A549 (cell line): ENCODE measurements at places on chromosomes 2 and 18. TPM values are rescaled to one million over a fixed set of nuclear protein-coding genes. Genes with fewer than 3 reads are reported as not detected.

The ERBB4 gene
- not detected in 3 replicates for polyA plus RNA-seq

DNA sequence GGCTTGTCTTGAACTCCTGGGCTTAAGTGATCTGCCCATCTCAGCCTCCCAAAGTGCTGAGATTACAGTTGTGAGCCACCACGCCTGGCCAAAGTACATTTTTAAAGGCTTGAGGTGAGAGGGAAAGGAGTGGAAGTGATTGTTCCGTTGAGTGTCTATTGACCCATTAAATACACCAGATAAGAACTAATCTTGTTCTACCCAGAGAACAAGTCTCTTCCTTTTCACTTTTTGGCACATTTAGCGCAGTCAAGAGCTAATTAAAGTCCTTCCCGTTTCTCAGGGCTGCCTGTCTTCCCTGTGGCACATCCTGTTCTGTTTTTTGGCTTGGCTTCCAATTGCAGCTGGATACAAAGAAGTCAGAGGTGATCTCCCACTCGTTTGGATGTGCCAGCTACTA, 172.3 kb downstream of the ALPK2 start:
- no peak for DNase-seq

DNA sequence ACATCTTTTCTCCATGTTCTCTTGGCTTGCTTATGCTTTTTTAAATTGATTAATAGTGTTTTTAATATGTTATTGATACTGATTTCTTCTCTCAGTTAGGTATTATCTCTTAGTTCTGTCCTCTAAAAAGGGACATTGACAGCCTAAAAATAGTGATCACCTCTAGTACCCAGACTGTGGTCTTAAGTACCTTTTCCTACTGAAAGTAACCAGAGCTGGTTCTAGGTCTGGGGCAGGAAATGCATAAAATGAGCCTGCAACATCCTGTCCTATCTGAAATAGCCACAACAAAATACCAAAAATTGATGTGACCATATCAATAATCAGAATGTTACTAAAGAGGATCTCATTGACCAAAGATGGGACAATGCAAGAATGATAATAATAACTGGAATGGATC, 113.3 kb downstream of the DNAH6 start:
- no peak for DNase-seq

GRCh38 chr2:45406621-45407020, 204.4 kb downstream of the SRBD1 start:
- no peak for DNase-seq

The OXER1 gene
- not detected in 3 replicates for polyA plus RNA-seq

The ZBTB14 gene
- polyA plus RNA-seq: 5.8 to 7.3 TPM (median 7.1 TPM) in 3 replicates

DNA sequence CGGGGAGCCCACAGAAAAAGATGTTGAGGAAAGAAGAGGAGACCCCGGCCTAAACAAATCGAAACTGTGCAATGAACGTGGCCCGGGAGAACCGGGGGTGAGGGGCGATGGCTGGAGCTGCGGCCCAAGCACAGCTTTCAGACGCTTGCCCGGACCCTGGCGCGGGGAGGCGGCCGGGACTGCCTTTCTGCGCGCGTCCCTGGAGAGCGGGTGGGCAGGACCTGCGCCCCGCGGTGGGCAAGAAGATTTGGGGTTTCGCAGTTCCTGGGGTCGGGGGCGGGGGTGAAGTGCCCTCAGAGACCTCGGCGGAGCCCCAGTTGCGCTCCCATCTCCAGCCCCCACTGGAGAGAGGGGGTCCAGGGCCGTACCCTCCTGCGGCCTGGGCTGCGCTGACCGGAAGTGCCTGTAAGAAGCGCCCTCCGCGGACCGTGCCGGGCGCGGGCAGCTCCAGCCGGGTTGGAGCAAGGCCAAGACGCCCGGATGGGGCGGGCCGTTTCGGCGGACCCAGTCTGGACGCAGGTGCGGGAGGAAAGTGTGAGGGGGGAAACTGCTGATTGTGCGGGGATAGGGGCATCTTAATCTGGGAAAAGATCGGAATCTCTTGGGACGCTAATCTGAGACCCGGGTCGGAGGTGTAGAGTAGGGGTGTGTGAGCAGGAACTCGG, 11.6 kb downstream of the EN1 start:
- DNase-seq: peak; percentile 24

The ICA1L gene
- polyA plus RNA-seq: 1.6 to 2.2 TPM (median 2.2 TPM) in 3 replicates

The GAREM2 gene
- polyA plus RNA-seq: 4.5 to 5.9 TPM (median 5.6 TPM) in 3 replicates

The PLEKHA3 gene
- polyA plus RNA-seq: 7.8 to 11.0 TPM (median 9.6 TPM) in 3 replicates

The GAL3ST2 gene
- 0.41 to 0.86 TPM (median 0.61 TPM) in 3 replicates for polyA plus RNA-seq

- no peak for DNase-seq
These were observed 151.9 kb downstream of the EPHA4 start for GRCh38 chr2:221420245-221420644.

- DNase-seq: no peak
These were observed 199.8 kb downstream of the CLIP4 start for GRCh38 chr2:29314816-29315571.

The PLEKHH2 gene
- polyA plus RNA-seq: 0.68 to 0.92 TPM (median 0.90 TPM) in 3 replicates

DNA sequence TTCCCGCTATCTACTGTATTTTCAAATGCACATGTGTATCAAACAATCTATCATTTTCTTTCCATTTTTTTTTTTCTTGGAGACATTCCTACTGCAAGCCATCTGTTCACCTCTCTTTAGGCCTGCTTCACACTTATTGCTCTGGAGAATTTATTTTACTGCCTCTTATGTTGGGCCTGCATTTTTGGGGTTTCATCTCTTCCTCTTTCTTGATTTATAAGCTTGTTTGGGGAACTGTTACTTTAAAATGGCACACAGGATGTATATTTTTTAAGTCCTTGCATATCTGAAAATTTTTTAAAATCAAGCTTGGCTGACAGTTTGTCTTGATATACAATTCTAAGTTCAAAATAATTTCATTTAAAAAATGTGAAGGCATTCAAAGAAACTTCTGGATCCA, 3.5 kb upstream of the RAB27B start:
- DNase-seq: no peak

GRCh38 chr2:20537423-20538307, 90.8 kb downstream of the RHOB start:
- DNase-seq: no peak

DNA sequence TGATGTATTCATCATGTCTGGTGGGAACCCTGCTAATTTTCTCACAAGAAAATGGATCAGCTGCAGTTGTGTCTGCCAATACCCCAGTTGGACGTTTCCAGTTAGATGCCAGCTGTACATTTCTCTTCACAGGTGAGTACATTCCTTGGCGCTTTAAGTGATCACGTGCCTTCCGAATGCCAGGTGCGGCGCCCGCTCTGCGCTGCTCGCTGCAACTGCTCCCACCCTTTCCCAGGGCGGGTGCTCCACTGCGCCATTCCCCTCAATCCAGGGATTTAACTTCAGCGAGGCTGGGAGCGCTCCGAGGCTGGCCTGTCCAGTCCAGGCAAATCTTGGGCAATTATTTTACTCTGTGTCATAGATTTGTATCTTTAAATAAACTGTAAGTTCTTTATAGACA, 225.0 kb upstream of the RAB6C start:
- DNase-seq: no peak

The EFHD1 gene
- 1.3 to 1.5 TPM (median 1.4 TPM) in 3 replicates for polyA plus RNA-seq

The TMEM17 gene
- 4.4 to 5.2 TPM (median 4.9 TPM) in 3 replicates for polyA plus RNA-seq

The TDRD15 gene
- polyA plus RNA-seq: not detected in 3 replicates

GRCh38 chr2:26011990-26012856, 21.7 kb upstream of the RAB10 start:
- DNase-seq: peak; percentile 100

DNA sequence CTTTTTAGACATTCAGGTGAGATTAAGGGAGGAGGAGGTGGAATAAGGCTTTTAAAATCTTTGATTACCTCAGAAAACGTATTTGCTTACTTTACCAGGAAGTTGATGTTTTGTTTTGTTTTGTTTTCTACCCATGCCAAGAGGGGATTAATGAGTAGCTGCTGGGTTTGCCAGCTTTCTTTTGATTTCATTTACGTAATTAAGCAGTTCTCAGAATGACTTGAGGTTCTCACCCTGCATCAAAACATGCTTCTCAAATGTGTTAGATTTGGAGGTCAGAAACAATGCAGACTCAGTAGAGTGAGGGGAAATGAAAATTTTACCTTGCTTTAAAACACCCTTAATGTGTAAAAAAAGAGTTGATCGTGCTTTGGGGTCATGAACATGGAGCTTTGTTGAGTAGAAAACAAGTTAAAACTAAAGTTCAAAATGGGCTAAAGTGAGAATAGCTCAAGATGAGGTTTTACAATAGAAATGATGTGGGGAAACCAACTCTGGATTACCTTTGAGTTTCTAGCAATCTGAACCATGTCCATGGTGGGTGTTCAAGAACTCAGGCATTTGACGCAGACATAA, 217.1 kb upstream of the EPAS1 start:
- no peak for DNase-seq

DNA sequence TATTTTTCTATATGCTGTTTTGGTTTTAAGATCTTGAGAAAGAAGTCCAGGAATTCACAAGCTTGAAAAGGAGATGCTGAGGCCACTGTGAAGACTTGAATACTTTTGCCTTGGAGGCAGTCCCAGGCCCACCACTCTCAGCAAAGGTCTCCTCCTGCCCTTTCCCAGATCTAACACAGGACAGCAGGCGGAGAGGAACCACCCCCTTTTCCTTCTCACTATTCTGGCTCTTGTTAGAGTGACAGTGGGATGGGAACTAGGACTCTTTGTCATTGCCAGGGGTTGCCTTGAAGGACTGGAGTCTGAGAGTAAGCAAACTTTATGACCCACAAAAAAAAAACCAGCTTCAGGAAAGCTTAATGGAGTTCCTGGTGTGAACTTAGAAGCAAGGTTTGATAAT, 54.7 kb downstream of the E2F6 start:
- no peak for DNase-seq

DNA sequence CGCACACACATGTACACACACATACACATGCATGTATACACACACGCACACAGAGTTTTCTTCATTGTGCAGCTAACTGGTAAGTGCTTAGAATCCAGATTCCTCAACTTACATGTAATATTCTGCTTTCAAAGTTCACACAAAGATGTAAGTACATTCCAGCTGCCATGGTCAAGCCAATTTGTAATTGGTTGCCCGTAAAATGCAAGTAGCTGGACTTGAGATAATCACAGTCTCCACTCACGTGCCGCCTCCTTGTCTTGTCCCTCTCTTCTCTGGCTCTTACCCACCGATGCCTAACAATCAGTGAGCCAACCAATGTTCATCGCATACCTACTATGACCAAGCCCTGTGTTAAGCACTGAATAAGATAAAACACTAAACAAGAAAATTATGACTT, 77.8 kb downstream of the SOCS6 start:
- no peak for DNase-seq

The PTH2R gene
- polyA plus RNA-seq: not detected in 3 replicates

- no peak for DNase-seq
These were observed 352.6 kb upstream of the CWC22 start for GRCh38 chr2:180359522-180360282.

The KHK gene
- 7.6 to 8.5 TPM (median 8.3 TPM) in 3 replicates for polyA plus RNA-seq

- no peak for DNase-seq
These were observed 9.9 kb downstream of the PAX8 start for GRCh38 chr2:113268621-113269360.
